NCI-H524 (cell line): ENCODE measurements at places on chromosomes 4 and X.
A peak's percentile ranks its signal among the peaks of the same experiment; 100 is the strongest.

- peak; percentile 73 for DNase-seq
Measured at GRCh38 chrX:24646745-24647182, 383 bp downstream of the PCYT1B start.

DNA sequence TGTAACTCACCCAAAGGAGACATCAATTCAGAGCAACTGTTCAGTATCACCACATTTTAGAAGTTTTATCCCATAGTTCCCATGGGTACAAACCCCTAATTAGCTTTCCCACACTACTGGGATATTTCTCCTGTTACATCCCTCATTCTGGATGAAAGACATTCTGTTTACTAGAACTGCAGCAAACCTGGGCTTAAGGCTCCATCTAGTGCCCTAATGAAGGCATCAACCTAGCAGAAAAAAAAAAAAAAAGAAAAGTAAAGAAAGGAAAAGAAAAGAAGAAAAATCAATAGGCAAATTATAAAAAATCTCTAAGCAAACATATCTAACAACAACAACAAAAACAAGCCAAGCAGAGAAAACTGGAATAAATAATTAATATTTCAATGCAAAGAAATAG is 133.7 kb upstream of the CPXCR1 start:
- peak; percentile 15 for DNase-seq

DNA sequence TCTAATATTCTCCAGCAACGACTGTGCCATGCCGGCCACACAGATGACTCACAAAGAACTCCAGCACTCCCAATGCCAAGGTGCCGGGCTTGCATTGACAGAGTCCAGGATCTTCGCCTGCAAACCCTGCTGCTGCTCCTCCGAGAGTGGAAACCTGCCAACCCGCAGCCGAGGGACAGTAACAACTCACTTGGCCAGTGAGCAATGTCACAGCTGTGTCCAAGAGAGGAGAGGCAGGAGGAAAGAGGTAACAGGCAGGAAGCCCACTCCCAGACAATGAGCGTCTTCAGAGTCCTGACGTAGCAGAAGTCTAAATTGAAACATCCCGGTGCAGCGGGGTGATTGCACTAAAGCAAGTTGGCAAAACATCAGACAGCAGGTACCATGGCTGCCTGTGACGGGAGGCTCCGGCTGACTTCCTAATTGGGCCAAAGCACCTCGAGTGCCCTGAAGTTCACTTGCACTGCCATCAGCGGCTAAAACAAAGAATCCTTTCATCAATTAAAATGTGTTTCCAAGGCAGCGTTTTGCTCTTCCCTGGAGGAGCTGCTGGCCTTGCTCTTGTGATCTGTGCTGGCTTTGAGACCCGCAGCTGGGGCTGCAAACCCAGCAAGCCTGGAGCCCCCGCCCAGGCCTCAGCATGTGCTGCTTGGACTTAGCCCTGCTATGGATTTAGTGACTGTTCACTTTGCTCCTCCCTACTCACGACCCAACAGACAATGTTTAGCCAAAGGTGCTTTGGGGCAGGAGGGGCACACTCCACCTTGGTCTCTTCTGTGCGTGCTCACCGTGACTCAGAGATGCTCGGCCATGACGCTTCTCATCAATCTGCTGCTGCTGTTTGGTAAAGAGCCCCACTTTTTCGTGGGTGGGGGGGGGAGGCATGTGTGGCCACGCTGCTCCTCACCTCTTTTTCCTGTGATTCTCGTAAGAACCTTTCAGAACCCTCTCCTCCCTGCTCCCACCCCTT is 36.5 kb downstream of the DCTD start:
- no peak for DNase-seq

GRCh38 chr4:57051524-57051923 is 58.7 kb downstream of the IGFBP7 start:
- no peak for DNase-seq

GRCh38 chrX:109797311-109797975 is 64.4 kb upstream of the ACSL4 start:
- no peak for DNase-seq

DNA sequence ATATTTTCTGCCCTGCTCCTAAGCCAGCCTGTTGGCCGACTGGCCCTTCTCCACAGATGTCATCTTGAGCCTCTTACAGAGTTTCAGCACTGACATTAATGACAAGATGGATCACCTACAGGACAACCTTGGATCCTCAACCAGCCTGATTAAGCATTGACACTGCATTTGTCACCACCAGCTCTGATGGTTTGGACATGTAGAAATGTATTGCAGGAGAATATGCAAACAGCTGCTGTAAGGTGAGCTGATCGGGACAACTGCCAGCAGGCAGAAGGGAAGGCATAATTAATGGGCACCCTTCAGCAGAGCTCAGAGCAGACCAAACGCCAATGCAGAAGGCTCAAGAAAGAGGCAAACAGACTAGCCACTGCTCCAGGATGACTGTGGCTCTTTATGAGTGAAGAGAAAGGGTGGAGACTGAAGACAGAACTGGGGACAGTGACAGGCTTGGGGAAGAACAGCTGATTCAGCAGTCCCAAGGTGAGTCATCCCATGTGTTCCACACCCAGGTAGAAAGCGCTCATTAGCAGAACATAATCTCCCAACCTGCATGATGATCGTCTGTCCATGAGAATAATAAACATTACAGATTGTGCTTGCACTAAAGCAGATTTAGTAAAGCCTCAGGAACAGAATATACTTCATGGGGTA is 6.7 kb downstream of the CORIN start:
- peak; percentile 95 for DNase-seq

DNA sequence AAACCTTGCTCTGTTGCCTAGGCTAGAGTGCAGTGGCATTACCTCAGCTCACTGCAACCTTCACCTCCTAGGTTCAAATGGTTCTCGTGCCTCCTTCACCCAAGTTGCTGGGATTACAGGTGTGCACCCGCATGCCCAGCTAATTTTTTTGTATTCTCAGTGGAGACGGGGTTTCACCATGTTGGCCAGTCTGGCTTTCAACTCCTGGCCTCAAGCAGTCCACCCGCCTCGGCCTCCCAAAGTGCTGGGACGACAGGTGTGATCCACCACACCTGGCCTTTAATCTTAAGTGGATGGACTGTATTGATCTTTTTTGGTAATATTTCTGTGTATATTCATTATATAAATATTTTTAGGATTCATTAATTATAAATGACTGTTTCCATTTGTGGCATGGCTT is 158.7 kb upstream of the CXorf51A start:
- DNase-seq, result no peak

- no peak for DNase-seq
Measured at GRCh38 chr4:73676861-73677323, 56.7 kb upstream of the RASSF6 start.

DNA sequence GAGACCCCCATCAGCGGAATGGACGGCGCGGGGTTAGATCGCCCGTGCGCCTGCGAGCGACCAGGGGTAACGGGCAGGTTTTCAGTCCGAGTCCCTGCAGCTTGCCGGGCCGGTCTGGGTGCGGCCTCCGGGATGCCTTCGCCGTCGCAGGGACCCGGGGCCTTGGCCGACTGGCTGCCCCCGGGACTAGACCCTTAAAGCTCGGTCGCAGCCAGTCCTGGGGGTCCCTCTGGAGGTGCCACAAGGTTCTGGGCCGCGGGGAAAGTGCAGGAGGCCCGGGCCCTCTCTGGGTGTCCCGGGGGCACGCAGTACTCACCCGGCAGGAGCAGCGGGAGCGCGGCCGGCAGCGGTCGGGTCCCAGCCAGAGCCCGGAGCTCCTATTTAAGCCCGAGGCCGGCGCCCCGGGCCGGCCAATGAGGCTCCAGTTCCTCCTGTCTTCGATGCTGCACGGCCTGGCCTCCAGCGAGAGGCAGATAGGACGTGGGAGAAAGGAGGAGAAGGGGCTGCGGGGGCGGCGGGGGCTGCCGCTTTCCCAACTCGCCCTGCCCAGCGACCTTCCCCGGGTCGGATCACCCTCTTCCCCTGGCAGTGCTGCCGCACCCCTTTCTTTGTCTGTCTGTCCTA is at the start of gene SPON2:
Gene SPON2, minus strand, starts transcription at position 356 of the 624 bp plus-strand sequence.
- no peak for DNase-seq

- no peak for DNase-seq
Measured at GRCh38 chrX:12174358-12174757, 36.1 kb downstream of the FRMPD4 start.

- DNase-seq, result no peak
Measured at GRCh38 chr4:36214735-36215485, 29.4 kb downstream of the ARAP2 start.

GRCh38 chr4:18869166-18869565 is 847.6 kb upstream of the LCORL start:
- no peak for DNase-seq

DNA sequence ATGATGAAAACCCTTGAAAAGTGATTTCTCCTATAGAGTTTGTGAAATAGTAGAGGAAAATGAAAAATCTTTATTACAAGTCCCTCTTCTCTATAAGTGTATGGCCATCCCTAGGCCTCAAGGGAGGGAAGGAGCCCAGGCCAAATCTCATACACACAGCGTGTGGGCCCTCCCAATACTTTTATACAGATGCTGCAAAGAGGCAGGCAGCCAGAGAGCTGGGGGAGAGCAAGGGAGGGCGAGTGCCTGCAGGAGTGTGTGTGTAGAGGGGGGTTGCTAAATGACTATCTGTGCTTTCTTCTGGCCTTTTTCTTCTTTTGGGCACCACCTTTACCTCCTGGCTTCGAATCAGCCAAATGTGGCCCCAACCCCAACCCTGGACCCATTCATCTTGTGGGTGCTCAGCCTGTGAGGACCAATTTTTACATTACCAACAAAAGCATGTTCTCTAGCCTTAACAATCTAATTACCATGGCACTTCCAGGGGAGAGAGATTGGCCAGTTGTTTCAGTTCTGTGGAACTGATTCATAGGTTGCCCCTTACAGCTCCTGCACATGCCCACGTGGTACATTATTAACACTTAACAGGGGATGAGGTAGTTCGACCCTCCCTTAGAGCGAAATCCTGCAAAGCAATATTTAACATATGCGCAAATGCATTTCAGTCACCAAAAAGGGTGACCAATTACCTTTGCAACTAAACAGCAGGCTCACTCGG is 2.0 kb downstream of the GPC3 start:
- no peak for DNase-seq

DNA sequence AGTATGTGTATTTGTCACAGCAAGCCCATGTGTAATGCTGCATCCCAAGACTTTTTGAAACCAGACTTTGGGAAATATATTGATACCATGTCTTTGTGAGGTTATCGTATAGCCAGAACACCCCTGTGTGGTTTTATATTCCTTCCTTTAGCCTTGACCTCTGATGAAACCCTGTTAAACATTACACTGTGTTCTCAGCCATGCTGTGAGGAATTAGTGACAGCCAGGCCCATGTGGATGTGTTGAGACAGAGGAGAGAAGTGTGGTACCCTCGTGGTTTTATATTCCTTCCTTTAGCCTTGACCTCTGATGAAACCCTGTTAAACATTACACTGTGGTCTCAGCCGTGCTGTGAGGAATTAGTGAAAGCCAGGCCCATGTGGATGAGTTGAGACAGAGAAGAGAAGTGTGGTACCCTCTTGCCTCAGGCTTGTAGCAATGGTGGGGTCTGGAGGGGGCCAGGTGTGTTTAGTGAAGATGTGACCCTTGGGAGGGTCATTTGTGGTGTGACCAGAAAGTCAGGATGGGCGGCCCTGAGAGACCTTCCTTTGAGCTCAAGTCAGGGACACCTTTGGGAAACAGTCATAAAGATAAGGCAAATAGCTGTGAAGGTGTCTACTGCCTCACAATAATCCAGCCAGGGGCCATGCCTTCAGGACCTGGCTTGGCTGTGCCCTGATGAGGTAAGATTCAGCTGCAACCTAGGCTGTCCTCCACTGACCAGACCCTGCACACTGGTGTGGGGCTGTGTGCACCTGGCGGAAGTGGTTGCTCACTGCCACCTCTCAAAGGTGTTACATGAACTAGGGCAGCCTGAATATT is 110.0 kb downstream of the IRF2 start:
- no peak for DNase-seq

- no peak for DNase-seq
Measured at GRCh38 chr4:10182446-10183424, 66.1 kb upstream of the WDR1 start.

- DNase-seq, result no peak
Measured at GRCh38 chrX:116281106-116281505, 110.6 kb downstream of the AGTR2 start.

GRCh38 chrX:70505451-70505841 is 60.8 kb downstream of the DLG3 start:
- no peak for DNase-seq

DNA sequence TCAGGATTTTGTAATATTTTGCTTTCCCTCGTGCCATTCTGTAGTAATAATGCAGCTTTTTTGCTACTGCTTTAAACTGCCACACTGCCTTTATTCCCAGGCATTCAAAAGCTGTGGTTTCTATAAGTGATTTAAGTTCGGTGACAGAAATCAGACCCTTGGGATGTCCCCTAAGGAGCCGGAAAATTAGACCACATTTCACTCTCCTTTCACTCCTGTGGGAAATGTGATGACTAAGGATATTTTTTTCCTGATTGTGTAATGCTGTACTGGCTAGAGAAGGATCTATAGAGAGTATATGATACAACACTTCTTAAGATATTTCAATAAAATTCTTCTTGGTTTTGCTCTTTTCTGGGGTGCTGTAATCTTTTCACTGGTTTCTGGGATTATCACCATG is 24.4 kb downstream of the UGT2A3 start:
- DNase-seq, result no peak
